ENCODE measurements at places on chromosomes 12 and 14. TPM values are rescaled to one million over a fixed set of nuclear protein-coding genes. Genes with fewer than 3 reads are reported as not detected.
A peak's percentile ranks its signal among the peaks of the same experiment; 100 is the strongest.

Gene RNASE2
- 0.35 TPM for polyA plus RNA-seq

GRCh38 chr14:81187832-81188522 lies 32.8 kb downstream of the GTF2A1 start:
- no peak for DNase-seq

DNA sequence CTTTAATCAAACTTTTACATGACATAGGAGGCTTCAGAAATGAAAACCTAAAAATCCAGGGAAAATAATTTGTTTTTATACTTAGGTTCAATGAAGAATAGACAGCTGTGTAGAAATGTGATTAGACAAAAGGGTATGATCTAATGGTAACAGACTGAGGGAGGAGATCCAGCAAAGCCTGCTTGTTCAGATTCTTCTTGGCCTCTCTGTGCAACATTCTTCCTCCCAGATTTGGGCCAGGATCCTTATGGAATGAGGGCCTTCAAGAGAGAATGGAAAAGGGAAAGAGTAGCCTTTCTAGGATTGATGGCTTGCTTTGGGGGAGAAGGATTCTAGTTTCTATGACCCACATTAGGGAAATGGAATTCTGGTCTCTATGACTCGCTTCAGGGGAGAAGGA lies 94.5 kb upstream of the G2E3 start:
- DNase-seq: no peak

- no peak for DNase-seq
Observed at GRCh38 chr14:69796797-69797500, at the start of gene SLC10A1. Gene SLC10A1 (minus strand): TSS chr14:69797241. CDS start chr14:69797155, 86 bp downstream.

DNA sequence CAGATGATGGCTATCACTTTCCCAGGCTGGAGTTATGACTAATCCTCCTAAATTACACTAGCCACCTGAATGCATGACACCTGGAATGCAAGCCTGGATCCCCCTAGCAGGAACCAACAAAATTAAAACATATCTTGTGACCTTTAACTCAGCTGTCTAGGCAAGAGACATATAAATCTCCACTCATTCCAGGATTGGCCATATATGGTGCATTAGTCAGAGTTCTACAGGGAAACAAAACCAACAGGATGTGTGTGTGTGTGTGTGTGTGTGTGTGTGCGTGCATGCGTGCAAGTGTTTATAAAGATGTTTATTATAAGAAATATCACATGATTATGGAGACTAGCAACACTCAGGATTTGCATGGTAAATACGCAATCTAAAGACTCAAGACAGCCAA lies 212.8 kb downstream of the KIF21A start:
- DNase-seq: no peak

- DNase-seq: no peak
Observed at GRCh38 chr14:29721586-29721985, 206.1 kb downstream of the PRKD1 start.

DNA sequence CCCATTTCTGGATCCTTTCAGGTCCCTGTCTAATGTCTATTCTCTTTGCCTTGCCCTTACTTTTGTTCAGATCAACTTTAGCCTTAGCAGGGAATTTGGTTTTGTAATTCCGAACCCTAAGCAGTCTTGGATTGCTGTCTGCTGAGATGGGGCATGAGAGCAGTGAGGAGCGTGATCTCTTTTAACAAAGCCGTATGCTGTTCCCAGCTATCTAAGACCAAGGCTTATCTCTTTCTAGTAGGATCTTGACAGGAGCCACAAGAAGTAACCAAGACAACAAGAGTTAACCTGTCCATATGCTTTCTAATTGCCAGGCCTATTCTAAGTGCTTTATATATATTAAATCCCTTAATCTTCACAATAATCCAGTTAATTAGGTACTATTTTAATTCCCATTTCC lies 4.5 kb upstream of the DHRS7 start:
- no peak for DNase-seq

GRCh38 chr12:46373301-46374296 lies 1.0 kb upstream of the SLC38A2 start:
- DNase-seq: peak; percentile 55

Gene PLEKHH1
- polyA plus RNA-seq: 2.0 TPM

Gene PRKD1
- 31.0 TPM for polyA plus RNA-seq

- no peak for DNase-seq
Observed at GRCh38 chr12:42504049-42504448, 85.5 kb downstream of the PRICKLE1 start.

DNA sequence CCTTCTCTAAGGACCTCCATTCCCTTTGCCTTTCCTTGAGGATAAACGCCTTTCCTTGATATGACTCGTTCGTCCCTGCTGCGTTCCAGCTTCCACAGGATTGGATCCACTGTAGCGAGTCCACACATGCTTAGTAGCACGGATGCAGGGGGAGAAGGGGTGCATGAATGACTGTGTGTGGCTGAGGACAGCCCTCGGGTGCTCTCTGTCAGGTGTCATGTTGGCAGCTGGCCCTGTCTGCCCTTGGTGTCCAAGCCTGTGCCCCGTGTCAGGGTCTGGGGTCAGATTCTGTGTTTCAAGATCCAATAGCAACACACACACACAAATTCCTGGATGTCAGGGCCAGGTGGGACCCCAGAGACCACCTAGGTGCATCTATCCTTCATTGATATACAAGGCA lies 17.5 kb upstream of the KRT80 start:
- no peak for DNase-seq

- DNase-seq: no peak
Observed at GRCh38 chr14:75646762-75647161, 13.9 kb downstream of the ERG28 start.

Gene SOS2
- 39.5 TPM for polyA plus RNA-seq

DNA sequence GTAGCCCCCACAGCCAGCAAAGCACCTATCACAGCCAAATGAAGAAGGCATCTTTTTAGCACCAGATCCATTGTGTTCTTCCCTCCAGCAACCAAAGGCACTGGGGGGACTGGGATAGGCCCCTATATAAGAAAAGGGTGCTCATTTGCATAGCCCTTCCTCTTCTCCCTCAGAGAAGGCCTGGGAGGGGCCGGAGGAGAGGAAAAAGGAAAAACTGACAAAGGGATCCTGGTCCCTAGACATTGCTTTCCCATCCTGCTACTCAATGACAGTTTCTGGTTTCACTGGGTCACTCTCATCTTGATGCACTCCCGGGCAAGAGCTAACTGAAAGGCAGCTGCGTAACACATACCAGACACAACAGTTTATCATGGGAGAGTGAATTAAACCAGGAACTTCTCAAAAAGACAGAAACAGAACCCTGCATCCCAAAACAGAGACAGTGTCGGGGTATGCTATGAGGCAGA lies at the start of gene PMEL:
Gene PMEL, minus strand, starts transcription at position 102 of the 467 bp plus-strand sequence. Its CDS starts 31 bp downstream, at position 71.
- no peak for DNase-seq

DNA sequence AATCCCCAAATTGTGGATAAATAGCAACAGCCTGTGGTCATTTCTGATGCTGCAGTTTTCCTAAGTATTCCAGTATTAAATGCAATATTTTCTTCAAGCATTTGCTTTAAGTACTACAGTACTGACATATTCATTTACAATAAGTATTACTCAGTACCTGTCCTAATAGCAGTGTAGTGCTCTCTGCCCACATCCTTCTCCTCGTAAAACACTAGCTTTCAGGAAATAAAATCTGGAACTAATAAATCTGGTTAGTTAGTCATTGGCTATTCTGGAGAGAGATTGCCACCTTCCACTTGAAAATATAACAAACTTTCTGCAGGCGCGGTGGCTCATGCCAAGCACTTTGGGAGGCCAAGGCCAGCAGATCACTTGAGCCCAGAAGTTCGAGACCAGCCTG lies 441.5 kb downstream of the PRKD1 start:
- no peak for DNase-seq

Gene GPR137C
- polyA plus RNA-seq: 2.4 TPM

DNA sequence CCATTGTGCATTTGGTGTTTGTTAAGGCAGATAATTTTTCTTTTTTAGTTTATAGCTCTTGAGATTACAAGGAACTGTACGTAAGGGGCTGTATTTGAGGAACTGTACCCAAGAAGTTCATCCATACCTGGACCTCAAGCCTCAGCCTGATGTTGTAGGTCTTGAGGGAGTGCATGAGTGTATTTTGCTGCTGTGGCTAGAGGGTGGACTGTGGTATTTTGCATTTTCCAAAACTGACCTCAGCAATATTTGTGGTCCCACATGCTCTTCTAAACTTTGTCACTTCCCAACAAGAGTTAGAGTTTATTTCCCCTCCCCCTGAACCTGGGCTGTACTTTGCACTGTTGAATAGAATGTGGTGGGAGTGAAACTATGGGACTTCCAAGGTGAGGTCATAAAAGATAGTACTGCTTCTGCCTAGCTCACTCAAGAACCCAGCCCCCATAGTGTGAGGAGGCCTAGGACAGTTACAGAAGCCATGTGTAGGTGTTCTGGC lies 42.2 kb upstream of the FBXO33 start:
- no peak for DNase-seq

Gene FRMD6
- 25.7 TPM for polyA plus RNA-seq

Gene CIT
- polyA plus RNA-seq: 7.7 TPM

GRCh38 chr12:119274636-119275065 lies 59.9 kb upstream of the CCDC60 start:
- no peak for DNase-seq

Gene DDN
- polyA plus RNA-seq: 32.5 TPM

- no peak for DNase-seq
Observed at GRCh38 chr14:94385553-94386057, 2.8 kb downstream of the SERPINA1 start.
